ENCODE measurements at places on chromosomes 2 and 18.
A peak's percentile ranks its signal among the peaks of the same experiment; 100 is the strongest.

- peak; percentile 67 for DNase-seq
Observed at GRCh38 chr2:201900362-201900761, 94.0 kb downstream of the CDK15 start.

DNA sequence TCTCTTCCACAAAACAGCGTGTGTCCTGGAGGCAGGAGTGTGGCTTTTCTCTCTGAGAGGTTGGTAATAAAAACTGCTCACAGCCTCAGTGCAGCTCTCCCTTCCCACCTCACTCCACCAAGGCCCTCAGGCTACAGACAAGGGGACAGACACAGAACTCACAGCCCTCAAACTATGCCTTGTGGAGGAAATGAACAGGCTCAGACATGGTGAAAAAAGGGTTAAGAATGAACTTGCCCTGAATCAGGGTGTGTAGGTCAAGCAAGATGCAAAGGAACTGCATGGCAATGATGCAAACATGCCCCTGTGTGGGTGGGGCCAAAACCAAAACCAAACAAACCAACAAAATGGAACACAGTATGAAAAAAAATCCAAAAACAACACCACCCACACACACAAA, 125.8 kb downstream of the GALNT14 start:
- no peak for DNase-seq

- DNase-seq = no peak
Observed at GRCh38 chr2:20803974-20804373, 18.9 kb downstream of the LDAH start.

DNA sequence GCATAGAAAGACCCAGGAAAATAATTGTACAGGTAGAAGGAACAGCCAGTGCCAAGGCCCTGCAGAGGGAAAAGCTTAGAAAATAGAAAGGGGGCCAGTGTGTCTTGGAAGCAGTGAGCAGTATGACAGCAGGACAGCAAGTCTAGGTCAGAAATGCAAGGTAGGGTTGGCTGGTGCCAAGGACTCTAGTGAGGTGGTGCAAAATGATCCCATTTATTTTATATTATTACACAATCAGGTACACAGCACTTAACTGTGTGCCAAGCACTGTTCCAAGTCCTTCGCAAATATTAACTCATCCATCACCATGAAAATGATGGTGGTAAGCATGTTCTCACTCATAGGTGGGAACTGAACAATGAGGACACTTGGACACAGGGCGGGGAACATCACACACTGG, 100.0 kb downstream of the AQP4 start:
- DNase-seq = no peak

DNA sequence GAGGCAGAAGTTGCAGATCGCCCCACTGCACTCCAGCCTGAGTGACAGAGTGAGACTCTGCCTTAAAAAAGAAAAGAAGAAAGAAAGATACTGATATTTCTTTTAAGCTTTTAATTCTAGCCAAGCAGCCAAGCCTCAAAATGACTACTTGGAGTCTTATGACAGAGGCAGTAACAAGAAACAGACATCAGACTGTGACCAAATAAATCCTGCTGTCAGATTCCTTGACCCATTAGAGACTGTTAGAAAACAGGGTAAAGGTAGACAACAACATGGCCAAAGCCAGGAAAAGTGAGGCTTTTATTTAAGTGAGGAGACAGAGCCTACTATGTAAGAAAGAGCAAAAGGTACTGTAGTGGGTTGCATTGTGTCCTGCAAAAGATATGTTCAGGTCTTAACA, 83.4 kb upstream of the NARS1 start:
- DNase-seq = no peak

DNA sequence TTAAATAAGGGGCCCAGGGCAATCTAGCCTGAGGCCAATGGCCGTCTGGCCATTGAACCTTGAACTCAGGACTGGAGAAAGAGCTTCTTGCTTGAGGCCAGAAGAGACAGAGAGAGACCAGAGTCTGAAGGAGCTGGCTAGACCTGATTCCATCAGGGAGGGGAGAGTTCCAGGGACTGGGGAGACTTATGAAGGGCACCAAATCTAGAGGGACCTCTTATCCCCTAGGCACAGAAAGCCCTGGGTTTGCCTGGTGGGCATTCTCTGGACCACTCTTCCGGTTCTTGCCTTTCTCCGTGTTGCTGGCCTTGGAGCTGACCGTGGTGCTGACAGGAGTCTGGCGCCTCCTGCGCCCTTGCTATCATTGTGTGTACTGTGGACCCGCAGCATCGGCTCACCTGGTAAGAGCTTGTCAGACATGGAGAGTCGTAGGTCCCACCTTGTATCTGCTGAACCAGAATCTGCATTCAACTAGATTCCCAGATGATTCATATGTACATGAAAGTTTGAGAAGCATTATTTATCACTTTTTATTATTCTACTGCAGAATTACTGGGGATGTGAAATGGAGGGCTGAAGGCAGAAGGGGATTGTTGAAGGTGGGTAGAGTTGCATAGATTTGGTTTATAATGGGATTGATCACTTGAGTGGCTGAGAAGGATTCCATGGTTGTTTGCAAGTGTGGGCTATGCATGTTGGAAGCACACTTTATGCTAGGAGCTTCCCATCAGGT, 4.3 kb upstream of the TRPM8 start:
- peak; percentile 50 for DNase-seq

- DNase-seq = no peak
Observed at GRCh38 chr2:112032224-112032586, 22.9 kb upstream of the TMEM87B start.

DNA sequence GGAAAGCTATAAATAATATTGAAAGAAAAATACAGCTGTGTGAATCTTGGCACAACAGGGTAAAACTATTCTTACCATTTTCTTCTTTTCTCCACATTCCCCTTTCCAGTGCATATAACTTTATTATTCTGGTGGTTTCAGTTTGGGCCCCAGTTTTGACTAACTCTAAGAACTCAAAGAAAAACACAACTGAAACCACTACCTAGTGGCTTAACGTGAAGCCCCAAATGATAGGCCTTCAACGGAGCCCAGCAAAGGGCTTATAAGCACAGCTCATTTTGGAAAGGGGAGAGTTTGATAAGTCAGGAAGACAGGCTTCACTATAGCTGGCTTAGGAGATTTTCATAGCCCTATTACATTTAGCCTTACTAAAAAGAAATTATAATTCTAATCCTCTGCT, 62.4 kb downstream of the PPP1R1C start:
- no peak for DNase-seq

- DNase-seq = no peak
Observed at GRCh38 chr2:38586931-38587330, 15.8 kb downstream of the HNRNPLL start.

- no peak for DNase-seq
Observed at GRCh38 chr2:222760301-222760897, 88.9 kb downstream of the MOGAT1 start.

DNA sequence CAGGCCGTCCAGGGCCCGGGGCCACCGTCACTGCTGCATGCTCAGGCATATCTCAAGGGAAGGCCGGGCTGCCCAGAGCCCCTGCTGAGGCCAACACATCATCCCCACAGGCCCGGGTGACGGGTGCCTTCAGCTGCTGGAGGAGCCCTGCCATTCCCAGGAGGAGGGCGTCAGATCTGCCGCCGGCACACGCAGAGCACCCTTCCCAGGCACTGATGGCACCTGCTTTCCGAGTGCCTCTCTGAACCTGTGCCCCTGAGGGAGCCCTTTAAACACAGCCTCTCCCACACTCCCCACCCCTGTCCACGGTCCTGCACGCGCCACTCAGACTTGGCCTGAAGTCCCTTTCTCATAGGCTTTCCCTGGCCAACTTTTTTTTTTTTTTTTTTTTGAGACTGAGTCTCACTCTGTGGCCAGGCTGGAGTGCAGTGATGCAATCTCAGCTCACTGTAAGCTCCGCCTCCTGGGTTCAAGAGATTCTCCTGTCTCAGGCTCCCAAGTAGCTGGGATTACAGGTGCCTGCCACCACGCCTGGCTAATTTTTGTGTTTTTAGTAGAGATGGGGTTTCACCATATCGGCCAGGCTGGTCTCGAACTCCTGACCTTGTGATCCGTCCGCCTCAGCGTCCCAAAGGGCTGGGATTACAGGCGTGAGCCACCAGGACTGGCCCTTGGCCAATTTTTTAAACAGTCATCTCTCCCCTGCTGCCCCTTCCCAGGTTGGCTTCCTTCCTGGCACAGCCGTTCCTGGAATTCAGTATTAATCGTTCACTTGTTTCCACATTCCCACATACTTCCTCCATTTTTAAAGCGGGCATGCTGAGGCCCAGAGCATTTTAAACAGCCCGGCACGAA, 211.7 kb downstream of the NDUFA10 start:
- no peak for DNase-seq
